Mucosa of descending colon (tissue), 3 donors: ENCODE measurements at places on chromosomes 3 and 15. TPM values are rescaled to one million over a fixed set of nuclear protein-coding genes. Genes with fewer than 3 reads are reported as not detected.

The COL6A5 gene
- 0.06 TPM for total RNA-seq

The LSMEM2 gene
- total RNA-seq = not detected

The CASR gene
- total RNA-seq = 0.36 TPM

The IQCF5 gene
- not detected for total RNA-seq

The ZNF385D gene
- 3.1 TPM for total RNA-seq

The APOD gene
- 10.7 TPM for total RNA-seq

DNA sequence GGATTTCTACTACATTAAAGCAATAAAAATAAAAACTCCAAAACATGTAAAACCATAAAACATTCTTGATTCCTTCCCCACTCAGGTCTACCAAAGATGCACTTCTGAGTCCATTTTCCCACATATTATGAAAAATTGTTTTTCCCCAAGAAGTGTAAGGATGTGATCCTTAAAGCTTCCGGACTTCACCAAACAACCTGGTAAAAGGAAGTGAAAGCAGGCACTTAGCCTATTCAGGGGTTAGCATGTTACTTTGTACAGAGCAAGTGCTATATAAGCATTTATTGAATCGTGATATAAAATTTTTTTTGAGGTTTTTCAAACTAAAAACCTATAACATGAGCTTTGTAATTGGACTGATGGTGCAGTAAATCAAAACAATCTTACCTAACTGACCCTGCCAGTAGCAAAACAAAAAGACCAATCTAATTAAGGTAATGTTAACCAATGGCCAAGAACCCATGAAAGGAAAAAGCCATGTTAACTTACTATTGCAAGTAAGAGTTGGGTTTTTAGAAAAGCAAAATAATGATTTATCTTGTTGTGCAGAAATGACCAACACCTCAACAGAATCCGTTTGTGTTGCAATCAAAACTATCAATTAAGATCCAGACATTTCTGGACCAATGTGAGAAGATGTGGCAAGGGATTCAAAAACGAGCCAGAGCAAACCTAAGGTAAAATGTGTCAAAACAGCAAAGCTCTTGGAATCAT, 1.8 kb downstream of the SETD2 start:
- no peak for DNase-seq

- no peak for DNase-seq
Measured at GRCh38 chr3:25420147-25420546, 7.9 kb upstream of the RARB start.

GRCh38 chr3:148074946-148075345, 622.8 kb upstream of the AGTR1 start:
- DNase-seq = no peak

- no peak for DNase-seq
Measured at GRCh38 chr3:194300382-194300758, 50.8 kb downstream of the CPN2 start.

DNA sequence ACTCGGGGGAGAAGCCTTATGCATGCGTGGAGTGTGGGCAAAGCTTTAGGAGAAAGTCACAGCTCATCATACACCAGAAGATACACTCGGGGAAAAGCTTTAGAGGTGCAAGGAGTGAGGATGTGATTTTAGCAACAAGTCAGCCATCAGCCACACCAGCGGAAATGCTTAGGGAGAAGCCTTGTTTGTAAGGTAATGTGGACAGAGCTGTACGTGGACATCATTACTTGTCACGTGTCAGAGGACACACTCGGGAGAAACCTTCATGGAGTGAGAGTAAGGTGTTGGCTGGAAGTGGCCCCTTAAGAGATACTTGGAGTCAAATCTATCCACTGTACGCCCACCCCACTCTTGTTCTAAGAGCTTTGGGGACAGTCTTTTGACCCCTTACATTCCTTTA, 28.7 kb downstream of the ZNF589 start:
- no peak for DNase-seq

DNA sequence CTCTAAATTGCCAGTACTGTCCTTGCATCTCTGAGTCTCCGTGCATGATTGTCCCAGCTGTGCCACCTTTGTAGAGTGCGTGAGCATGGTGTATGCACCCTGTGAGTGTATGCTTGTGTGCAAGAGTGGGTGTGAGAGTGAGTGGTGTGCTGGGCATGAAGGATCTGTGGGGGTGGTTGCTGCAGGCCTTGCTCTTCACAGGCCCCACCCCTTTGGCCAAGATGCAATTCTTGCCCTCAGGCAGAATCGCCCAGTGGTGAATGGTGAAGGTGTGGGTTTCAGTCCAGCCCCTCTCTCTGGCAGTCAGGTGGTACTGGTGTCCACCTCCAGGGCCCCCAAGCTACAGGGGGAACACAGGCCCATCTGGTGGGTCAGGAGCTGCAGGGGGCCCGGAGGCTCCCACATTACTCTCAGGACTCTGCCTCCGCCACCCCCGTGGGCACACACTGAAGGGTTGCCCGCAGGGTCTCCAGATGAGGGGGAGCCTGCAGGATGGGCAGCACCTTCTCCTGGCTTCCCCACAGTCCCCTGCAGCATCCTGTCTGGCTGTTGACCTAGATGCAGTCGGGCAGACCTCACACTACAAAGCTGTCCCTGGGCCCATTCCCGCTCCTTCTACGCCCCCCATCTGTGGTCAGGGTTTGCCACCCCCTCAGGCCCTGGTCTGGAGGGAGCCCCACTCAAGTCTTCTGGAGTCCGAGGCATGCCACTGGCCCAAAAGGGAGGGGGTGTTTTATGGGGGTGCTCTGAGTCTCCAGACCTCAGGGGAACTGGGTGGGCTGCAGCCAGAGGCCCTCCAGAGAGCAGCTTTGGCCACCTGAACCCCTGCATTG, 8.3 kb upstream of the ROPN1B start:
- DNase-seq = no peak

GRCh38 chr15:97200161-97200560, 760.3 kb upstream of the ARRDC4 start:
- DNase-seq = no peak

DNA sequence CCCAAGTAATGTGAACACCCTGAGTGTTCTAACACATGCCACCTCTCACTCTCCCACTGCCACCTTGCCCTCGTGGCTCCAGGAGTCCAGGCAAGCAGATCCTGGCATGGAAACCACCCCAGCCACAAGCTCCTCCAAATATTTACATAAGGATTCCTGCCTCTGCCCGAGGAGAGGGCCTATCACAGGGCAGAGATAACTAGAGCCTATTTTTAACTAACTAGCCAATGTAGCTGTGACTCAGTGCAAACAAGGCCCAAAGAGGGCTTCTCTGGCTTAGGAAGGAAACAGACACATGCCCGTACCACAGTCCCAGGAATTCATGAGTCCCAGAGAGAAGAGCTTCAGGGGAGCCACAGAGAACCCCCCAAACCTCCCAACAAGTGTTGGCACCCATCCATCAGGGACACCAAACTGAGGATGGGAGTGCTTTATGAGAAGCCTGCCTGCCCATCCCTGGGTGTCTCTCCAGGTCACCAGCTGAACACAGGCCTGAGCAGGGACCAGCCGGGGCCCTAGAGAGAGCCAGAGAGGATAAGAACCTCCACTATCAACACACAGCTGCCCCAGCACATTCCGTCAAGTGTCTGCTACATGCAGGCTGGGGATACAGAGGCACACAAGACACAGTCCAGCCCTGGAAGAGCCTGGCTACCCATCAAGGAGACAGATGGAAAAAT, 9.2 kb downstream of the FYCO1 start:
- peak; percentile 47 for DNase-seq

DNA sequence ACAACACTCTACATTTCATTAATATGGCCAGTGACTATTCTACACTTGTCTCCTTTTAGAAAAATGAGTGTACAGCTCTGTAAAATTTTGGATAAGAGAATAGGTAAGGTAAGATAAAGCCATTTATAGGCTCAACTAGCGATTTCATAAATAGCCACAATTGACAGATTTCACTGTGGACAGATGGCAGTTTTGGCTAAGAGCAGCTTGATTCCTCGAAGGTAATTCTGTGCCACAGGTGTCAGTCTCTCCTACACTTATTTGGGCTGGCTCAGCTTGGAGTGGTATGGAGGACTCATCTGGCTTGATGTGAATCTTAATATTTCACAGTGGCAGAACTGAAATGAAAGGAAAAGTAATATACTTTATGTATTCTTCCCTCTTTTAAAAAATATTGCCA, 536.7 kb upstream of the TBL1XR1 start:
- no peak for DNase-seq

- no peak for DNase-seq
Measured at GRCh38 chr3:105956306-105956705, 87.5 kb upstream of the CBLB start.

DNA sequence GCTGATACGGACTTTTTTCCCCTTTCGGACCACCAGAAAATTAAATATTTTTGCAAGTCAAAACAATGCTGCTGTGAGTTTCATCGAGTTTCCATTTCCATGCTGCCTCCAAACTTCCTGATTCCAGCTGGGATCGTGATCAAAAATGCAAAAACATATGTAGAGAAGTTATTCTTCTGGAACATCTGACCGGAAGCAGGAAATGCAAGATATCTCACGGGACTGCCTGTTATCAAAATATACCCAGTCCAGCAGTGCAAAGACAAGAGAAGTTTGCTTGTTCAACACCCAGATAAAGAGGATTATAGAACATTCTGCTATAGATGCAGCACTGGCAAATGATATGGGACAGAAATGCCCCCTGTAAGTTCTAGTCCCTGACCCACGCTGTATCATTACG, 726.7 kb upstream of the NR2F2 start:
- no peak for DNase-seq

DNA sequence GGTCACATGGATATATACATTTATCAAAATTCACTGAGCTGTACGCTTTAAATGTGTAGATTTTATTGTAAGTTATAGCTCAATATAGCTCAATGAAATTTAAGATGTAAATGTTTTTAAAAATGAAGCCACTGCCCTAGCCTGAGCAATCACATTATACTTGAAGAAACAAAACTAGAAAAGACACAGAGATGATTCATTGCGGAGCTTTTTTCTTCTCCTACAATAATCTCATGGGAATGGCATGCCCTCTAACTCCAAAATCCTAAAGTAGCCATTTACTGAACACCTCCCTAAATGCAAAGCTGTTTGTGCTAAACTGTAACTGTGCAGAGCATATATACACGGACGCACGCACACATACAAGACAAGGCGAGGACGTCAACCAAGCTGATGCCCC, 84.2 kb downstream of the MYO9A start:
- no peak for DNase-seq

DNA sequence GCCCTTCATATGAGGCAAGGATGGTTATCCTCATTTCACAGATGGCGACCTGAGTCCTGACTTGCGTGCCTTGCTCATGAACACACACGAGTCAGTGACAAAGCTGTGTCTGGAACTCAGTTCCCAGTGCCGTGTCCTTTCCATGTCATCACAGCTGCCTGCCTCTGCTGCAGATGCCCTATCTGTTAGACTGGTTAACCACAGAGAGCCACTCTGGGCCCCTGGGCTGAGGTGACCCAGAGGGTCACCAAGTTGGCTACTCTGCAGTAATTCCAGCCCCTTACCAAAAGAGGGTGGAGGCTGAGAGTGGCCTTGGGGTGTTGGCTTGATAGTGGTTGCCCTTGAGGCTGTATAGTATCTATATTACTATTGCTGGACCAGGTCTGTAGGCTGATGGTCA, 41.0 kb downstream of the RAB11A start:
- DNase-seq = no peak

- no peak for DNase-seq
Measured at GRCh38 chr3:174068035-174068434, 670.5 kb downstream of the NLGN1 start.

- no peak for DNase-seq
Measured at GRCh38 chr3:160747422-160747821, 8.6 kb upstream of the PPM1L start.

DNA sequence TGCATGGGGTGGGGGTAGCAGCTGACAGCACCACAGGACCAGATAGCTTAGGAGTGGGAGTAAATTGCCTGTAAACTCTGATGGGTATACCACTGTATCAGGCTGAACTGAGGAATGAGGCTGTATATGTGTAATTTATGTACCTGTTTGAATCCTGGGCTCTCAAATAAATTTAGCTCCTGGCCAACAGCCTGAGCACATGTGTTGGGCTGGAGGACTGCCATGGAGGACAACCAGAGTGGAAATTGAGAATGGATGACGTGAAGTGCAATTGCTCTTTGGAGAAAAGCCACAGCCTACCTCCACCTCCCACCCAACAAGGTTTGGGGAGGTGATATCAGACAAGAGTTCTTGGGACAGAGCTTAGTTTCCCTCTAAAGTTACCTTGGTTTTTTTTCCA, 328.6 kb upstream of the PROK2 start:
- DNase-seq = no peak

DNA sequence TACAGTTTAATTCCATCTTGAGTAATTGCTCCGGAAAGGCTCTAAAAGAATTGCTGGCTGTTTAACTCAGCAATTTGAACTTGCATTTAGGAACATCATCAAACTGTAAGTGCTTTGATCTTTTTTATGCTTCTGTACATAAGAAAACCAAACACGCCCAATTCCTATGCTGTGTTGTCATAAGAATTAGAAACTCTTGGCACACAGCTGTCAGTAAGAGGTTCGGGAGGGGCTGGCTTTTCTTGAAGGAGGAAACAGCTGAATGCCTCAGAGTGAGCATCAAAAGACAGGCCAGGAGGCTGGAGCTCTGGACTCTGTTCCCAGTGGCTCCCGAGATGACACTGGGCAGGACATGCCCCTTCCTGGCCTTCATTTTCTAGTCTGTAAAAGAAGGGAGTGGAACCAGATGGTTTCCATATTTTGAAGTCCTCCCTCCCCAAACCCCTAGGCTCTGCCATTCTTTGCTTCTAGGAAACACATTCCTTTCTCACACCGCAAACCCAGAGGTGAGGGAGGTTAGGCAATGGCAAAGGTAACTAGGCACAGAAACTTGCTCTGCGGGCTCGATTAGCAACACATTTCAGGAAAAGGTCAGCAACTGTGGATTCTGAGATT, 73.7 kb upstream of the DLG1 start:
- peak; percentile 62 for DNase-seq

DNA sequence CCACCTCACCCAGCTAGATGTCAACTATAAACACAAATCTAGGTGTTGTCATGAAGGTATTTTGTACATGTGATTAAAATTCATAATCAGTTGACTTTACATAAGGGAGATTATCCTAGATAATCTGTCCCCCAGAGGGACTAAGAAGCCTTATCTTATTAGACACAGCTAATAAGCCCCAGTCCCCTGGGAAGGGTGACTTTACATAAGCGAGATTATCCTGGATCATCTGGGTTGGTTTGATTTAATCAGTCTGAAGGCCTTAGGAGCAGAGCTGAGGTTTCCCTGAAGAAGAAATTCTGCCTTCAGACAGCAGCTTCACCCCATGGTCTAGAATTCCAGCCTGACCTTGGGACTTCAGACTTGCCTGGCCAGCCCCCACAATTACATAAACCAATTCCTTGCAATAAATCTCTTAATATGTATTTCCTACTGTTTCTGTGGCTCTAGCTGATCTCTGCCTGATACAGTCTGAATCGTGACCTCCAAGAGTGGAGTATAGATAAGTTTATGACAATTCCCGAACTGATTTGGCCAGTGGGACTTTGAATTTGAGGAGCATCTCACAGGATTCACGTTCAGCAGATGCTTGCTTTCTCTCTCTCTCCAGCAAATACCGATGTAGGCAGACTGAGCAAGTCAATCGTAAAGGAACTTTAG, 66.5 kb downstream of the MRPL46 start:
- DNase-seq = no peak
